IPS DF 19.7 (cell line): ENCODE measurements at places on chromosomes 11 and 22.

- DNase-seq, result no peak
These were observed 19.6 kb upstream of the C11orf96 start for GRCh38 chr11:43922744-43923405.

DNA sequence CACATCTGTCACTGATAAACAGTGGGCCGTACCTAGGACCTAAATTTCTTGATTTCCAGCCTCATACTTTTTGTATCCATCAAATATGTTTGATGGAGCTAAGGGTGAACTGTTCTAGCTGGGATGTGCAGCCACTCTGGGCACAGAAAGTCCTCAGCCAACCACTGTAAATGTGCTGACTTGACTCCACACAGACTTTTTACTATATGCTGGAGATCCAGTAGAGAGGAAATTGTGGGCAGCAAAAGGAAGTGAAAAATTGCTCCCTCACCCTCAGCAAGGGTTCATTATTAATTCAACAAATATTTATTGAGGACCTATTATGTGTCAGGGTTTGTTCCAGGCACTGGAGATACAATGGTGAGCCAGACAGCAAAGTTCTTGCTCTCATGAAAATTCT, 54.2 kb upstream of the AMPD3 start:
- no peak for DNase-seq

DNA sequence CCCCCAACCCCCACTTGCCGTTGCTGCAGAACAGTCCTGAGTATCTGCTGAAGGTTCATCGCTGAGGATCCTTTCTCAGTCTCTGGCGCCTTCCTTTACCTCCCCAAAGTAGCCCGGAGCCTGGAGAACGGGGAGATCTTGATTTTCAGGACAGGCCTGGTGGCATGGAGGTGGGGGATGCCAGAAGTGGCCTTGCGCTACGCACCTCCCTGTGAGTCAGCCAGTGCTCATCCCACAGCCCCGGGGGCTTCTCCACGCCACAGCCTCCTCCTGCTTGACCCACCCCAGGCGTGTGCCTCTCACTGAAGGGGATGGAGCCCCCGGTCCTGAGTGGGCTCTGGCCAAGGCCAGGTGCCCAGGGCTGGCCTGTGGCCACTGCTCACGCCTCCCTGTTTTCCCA, 339.6 kb downstream of the TBC1D22A start:
- no peak for DNase-seq

DNA sequence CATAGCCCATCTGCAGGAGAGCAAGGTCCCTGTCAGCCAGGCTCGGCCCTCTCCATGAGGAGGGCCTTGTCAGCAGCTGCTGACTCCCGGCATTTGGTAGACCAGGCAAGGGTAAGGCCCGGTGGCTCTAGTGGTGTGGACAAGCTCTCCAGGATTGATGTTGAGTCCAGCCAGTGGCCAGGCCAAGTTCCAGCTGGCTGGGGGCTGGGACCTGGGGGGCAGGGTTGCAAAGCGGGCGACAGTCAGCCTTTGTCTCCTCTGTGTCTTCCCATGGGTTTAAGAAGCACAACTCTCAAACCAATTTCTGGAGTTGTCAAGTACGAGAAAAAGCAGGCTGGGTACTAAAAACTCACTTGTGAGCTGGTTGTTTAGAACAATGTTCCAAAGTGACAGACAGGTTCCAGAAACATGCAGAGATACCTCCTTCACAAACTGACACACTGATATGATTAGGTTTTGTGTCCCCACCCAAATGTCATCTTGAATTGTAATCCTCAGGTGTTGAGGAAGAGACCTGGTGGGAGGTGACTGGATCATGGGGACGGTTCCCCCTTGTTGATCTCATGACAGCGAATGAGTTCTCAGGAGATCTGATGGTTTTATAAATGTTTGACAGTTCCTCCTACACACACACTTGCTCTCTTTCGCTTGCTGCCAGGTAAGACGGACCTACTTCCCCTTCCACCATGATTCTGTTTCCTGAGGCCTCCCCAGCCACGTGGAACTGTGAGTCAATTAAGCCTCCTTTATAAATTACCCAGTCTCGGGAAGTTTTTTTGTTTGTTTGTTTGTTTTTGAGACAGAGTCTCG, 52.3 kb upstream of the SERPIND1 start:
- no peak for DNase-seq

- DNase-seq, result no peak
These were observed 80.6 kb upstream of the TIMP3 start for GRCh38 chr22:32720924-32721323.

GRCh38 chr11:5339771-5340322, 3.5 kb downstream of the OR51B5 start:
- DNase-seq, result no peak

GRCh38 chr11:34558211-34558610, 44.6 kb upstream of the ELF5 start:
- DNase-seq, result no peak

- DNase-seq, result no peak
These were observed 28.6 kb upstream of the PHF21A start for GRCh38 chr11:46149826-46150225.

- no peak for DNase-seq
These were observed 189.1 kb downstream of the IGLL1 start for GRCh38 chr22:23391022-23391421.

DNA sequence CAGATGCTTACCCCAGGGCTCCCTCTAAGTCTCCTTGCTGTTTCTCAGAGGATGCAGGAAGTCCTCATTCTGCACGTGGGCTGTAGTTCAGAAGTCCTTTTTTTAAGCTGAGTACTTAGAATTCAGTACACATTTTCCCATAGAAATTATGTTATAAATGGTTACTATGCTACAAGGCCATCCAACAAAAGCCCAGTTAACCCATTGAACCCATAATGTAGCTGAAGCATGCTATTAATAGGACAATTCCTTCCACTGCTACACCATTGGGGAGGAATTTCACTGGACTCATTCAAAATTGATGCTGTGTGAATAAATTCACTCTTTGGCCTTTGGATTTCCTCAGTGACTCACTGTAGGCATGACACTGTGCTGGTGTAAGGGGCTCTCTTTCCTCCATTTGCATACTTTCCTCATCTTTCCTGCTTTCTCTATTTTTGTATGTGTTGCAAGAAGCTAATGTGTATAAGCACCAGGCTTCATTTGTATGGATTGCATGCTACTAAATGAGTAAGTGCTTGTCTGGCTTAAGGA, 148.0 kb downstream of the NTM start:
- no peak for DNase-seq

GRCh38 chr22:45664136-45664646, 7.4 kb upstream of the ATXN10 start:
- no peak for DNase-seq

GRCh38 chr11:45087086-45087899, 59.1 kb upstream of the PRDM11 start:
- DNase-seq, result no peak

DNA sequence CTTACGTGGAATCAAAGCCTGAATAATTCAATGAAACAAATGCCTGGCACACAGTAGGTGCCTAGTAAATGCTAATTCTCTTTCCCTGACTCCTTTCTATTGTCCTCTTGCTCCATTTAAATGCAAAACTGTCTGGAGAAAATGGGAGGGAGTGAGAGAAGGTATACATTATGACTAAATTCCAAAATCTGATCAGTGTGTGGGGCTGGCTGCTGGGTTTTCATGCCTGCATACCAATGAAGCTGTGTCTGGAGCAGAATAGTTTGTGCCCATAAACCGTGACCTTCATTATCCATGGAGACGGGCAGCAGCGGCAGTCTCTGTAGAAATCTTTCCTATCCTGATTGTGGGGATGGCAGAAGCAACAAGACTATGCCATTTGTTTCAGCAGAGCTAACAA, 223.4 kb upstream of the ZBED5 start:
- DNase-seq, result no peak

- DNase-seq, result no peak
These were observed 42.1 kb upstream of the ISX start for GRCh38 chr22:35023692-35024363.

GRCh38 chr22:46958658-46959057, 196.2 kb downstream of the TBC1D22A start:
- no peak for DNase-seq

DNA sequence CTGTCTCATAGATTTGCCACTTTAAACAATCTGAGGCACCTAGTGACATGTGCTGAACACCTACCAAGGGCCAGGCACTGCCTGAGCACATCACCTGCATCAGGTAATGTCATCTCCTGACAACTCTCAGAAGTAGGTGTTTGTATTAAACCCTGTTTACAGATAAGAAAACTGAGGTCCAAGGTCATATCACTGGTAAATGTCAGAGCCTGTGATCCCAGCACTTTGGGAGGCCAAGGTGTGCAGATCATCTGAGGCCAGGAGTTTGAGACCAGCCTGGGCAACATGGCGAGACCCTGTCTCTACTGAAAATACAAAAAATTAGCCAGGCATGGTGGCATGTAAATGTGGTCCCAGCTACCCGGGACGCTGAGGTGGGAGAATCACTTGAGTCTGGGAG, 39.1 kb upstream of the ACCSL start:
- no peak for DNase-seq

DNA sequence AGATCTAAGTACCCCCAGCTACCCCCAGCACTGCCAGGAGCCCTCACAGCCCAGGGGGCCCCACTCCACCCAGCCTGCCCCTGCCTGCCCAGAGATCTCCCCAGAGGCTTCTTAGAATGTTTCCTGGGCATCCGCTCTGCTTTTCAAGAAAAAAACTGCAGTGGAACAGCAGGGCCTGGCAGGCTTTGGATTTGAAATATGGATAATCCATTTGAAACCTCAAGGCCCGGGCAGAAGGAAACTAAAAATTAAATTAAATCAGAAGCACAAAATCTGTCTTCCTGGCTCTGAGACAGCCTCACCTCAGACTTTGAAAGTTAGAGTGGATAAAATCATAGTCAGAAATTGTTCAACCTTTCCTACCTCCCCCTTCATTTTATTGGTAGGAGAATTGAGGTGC, 273.6 kb downstream of the OPCML start:
- no peak for DNase-seq

- no peak for DNase-seq
These were observed 8.7 kb downstream of the TSKU start for GRCh38 chr11:76791861-76792260.

GRCh38 chr22:43185860-43186261, 1.1 kb downstream of the TTLL12 start:
- no peak for DNase-seq
